ENCODE measurements at places on chromosomes 16 and 17.

- no peak for DNase-seq
Observed at GRCh38 chr17:8392274-8392673, 5.4 kb downstream of the RNF222 start.

- no peak for DNase-seq
Observed at GRCh38 chr16:27491894-27492587, 57.7 kb downstream of the GTF3C1 start.

- no peak for DNase-seq
Observed at GRCh38 chr17:16930571-16931317, 41.2 kb downstream of the TNFRSF13B start.

DNA sequence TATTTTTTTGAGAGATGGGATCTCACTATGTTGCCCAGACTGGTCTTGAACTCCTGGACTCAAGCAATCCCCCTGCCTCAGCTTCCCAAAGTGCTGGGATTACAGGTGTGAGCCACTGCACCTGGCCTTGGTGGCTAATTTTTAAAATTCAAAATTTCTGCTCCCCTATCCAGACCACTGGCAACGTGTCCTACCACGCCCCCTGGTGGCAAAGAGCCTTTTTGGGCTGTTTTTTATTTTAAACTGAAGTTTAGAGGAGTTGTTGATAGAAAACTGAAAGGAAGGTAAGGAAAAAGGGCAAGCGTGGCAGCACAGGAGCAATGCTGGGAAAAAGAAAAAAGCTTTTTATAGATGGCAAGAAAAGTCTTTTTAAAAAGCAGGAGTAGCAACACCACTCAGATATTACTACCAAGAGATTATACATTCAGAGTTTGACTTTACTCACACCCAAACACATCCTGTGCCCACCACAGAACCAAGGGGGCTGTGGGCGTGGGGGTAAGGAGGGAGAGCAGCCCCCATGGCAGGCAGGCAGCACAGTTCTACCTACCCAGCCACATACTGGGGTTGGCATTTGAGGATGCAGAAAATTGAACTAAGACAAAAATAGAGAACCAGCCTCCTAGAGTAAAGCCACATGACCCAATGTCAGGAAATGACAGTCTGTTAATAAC lies 4.2 kb upstream of the MXRA7 start:
- peak; percentile 44 for DNase-seq

GRCh38 chr16:73058221-73058615 lies 10.3 kb upstream of the ZFHX3 start:
- DNase-seq: no peak

DNA sequence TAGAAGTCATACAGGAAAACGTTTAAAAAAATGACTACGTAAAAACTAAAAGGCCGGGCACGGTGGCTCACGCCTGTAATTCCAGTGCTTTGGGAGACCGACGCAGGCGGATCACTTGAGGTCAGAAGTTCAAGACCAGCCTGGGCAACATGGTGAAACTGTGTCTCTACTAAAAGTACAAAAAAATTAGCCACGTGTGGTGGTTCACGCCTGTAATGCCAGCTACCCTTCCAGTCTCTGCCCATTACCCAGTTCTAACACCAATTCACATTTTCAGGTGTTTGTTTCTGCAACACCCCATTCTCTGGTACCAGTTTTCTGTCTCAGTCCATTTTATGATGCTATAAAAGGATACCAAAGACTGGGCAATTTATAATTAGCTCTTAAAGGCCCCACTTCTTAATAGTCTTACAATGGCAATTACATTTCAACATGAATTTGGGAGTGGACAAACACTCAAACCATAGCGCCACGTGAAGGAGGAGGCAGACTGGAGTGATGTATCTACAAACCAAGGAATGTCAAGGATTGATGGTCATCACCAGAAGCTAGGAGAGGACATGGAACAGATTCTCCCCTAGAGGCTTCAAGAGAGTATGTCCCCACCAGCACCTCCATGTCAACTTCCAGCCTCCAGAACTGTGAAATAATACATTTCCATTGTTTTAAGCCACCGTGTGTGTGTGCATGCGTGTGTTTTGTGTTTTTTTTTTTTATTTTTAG lies 791 bp upstream of the C17orf75 start:
- no peak for DNase-seq

DNA sequence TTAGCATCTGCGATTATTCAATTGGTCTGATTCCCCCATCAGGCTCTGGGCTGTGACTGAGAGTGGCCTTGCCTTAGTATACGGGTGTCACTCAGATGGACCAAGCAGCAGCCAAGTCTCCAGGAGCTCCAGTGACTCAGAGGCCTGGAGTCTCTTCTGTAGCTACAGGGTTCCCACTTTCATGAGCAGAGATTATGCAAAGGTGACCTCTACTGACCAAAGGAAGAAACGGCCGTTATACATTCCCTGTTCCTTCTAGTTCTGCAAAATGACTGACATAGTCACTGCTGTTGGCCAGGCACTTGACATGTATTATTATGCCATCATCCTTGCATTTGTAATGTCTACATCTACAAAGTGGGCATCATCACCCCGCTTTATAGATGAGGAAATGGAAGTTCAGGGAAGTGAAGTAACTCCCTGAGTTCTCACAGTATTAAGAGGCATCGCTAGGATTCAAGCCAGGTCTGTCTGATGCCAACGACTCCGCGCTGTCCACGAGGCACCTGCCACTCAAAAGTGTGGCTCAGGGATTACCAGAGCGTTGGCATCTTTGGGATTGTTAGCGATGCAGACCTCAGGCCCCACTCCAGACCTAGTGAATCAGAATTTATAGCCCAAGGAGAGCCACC lies 23.3 kb downstream of the SLC38A7 start:
- DNase-seq: no peak

DNA sequence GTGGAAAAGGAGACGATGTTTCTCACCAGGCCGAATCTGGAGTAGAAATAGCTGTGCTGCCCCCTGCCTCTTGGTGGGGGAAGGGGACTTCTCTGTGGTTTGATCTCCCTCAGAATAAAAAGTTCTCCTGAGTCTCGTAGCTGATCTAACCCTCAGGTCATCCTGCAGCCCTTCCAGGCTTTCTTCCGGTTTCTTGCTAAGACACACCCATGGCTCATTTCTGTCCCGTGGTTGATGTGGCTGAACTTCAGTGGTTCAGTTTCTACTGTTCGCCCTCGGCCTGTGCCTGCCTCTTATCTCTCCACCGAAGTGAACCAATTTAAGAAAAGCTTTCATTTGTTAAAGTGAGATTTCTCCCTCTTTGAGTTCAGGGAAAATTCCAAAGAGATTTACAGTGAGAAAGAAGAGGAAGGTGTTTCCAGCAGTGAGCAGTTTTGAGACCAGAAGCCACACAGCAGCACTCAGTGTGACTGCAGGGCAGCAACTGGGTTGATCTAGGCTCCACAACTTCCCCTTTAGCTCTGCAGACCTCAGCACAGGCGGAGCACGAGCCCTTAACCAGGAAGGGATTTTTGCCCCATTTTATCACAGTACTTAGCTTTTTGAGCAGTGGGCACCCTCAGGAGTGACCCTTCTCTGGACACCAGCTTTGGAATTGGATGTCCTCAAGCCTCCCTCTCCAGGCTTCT lies 34.9 kb upstream of the CACNG5 start:
- DNase-seq: no peak

GRCh38 chr16:70253291-70254106 lies 1.8 kb upstream of the EXOSC6 start:
- DNase-seq: peak; percentile 37

DNA sequence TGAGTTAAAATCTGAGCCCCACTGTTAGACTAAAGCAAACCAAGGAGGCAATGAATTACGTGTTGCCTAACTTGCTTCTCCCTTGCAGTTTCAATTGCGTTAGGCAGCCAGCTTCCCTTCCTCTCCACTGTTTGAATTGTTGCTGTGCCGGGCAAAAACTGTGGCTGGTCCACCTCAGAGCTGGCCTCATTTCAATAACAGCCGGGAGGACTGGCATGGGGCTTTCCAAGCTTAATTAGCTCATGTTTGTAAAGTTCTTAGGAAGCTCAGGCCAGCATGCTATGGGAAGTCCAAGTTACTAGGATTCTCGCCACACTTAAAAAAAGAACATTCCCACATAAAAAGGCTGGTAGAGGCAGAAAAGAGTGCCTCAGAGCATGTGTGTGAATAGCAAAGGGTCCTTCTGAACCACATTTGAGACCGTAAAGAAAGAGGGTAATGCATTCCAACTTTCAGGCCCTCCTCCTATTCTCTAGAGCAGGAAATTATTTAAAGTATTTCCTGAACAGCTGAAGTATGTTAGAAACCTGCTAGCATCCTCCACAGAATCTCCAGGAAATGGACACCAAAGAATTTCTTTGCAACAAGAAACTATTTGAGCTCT lies 79.0 kb upstream of the SMURF2 start:
- no peak for DNase-seq

DNA sequence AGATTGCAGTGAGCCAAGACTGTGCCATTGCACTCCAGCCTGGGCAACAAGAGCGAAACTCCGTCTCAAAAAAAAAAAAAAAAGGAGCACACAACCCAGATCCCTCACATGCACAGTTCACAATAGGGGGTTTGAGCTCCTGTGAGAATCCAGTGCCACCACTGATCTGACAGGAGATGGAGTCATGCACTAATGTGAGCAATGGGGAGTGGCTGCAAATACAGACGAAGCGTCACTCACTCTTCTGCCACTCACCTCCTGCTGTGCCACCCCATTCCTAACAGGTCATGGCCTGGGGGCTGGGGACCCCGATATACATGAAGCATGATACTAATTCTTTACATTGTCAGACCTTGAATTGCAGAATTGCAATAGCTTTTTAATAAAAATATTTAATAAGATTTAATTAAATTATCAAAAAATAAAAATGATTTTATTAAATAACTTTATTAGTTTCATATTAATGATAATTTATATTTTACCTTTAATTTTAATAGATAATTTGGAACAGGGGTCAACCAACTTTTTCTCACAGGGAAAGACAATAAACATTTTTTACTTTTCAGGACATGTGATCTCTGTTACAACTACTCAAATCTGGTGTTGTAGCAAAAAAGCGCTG lies 171.4 kb downstream of the COPRS start:
- no peak for DNase-seq

DNA sequence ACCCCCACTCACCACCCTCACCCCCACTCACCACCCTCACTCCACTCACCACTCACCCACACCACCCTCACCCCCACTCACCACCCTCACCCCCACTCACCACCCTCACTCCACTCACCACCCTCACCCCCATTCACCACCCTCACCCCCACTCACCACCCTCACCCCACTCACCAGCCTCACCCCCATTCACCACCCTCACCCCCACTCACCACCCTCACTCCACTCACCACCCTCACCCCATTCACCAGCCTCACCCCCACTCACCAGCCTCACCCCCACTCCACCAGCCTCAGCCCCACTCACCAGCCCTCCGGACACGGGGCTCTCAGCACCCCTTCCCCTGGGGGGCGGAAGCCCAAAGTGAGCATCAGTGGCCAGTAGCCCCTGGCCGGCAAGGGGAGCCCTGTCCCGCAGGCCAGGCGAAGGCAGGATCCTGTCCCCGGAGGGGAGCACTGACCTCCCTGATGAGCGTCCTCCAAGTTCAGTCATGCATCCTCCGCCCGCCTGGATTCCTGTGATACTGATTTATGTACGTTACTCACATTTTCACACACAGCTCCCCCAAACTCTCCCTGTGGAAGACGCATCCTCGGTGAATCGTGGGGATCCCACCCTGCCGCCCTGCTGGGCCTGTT lies 18.0 kb upstream of the C1QTNF8 start:
- no peak for DNase-seq

GRCh38 chr16:88060524-88061219 lies 109.4 kb downstream of the BANP start:
- DNase-seq: no peak

All from stimulated activated CD4-positive, alpha-beta T cell treated with anti-CD3 and anti-CD28 coated beads, TNF-alpha, amount 100 ng/mL, for 48 hours (primary cell).